ENCODE measurements at places on chromosomes 1 and 21.
A peak's percentile ranks its signal among the peaks of the same experiment; 100 is the strongest.

DNA sequence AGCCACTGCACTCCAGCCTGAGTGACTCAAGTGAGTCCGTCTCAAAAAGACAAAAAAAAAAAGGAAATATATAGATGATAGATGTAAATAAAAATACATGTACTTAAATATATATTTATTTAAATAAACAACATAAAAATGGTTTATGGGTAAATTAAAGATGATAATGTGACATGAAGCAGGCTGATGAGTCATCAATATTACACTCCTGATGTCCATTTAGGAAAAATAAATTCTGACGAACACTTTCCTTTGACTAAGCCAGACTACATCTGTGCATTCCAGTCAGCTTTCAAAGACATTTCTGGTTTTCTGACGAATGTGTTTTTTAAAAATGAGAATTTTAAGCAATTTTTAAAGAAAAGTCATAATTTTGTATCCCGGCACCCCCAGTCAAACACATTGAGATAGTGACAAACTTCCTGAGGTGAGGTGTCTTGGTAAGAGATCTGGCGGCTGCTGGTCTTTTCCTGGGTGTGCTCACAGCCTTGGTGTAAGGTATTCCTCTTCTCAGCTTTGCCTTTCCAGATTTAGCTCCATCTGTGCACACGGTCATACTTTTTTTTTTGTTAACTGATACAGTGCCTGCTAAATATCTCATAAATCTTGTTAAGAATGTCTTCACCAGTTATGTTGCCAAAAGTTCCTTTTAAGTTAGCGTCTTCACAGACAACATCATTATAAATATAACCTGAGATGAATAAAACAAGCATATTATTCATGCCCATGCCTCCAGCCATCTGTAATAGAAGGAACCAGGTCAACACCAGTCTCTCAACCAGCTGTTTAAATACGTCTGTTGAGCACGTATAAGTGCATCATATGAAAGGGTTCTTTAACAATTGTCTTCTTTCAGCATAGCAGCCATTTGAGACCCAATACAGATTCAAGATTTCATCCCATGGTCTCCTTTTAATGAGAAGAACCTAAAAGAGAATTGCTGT, 214.5 kb upstream of the PLD5 start:
- no peak for DNase-seq

DNA sequence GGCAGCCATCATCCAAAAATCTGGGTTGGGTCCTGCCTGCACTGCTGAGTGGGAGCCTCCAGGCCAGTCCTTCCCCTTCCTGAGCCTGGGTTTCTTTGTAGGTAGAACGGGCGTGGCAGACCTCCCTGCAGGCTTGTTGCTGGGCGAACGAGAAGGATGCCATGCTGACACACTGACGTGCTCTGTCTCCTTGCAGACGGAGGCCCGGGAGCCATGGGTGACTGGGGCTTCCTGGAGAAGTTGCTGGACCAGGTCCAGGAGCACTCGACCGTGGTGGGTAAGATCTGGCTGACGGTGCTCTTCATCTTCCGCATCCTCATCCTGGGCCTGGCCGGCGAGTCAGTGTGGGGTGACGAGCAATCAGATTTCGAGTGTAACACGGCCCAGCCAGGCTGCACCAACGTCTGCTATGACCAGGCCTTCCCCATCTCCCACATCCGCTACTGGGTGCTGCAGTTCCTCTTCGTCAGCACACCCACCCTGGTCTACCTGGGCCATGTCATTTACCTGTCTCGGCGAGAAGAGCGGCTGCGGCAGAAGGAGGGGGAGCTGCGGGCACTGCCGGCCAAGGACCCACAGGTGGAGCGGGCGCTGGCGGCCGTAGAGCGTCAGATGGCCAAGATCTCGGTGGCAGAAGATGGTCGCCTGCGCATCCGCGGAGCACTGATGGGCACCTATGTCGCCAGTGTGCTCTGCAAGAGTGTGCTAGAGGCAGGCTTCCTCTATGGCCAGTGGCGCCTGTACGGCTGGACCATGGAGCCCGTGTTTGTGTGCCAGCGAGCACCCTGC, 1.4 kb downstream of the GJA4 start:
- no peak for DNase-seq

GRCh38 chr1:56561227-56562019, 17.9 kb downstream of the PLPP3 start:
- DNase-seq, result no peak

GRCh38 chr1:87393445-87394085, 64.9 kb downstream of the LMO4 start:
- DNase-seq, result no peak

DNA sequence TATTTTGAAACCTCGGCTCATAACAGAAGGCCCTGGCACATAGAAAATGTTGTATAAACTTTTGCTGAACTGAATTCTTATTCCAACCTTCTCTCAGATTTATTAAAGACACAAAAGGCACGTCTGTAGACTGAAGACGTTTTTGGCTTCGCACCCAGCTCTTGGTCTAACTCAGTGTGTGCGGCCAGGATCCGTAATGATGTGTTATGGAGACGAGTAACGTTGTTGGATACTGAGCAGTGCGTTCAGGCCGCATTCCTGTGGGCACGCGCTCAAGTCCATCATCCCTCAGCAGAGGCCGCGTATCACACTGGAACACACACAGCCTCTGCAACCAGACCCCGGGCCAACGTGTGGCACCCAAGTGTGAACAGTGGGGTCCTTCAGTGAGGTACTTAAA, 154.8 kb upstream of the RAB4A start:
- no peak for DNase-seq

GRCh38 chr1:154943649-154944400, 7.3 kb upstream of the PMVK start:
- peak; percentile 37 for DNase-seq

GRCh38 chr1:178010674-178011464, 41.0 kb upstream of the SEC16B start:
- DNase-seq, result no peak

GRCh38 chr21:23939369-23940065, 1667.8 kb downstream of the MRPL39 start:
- no peak for DNase-seq

- DNase-seq, result no peak
These were observed 41.5 kb downstream of the LRRC53 start for GRCh38 chr1:74470936-74471335.

DNA sequence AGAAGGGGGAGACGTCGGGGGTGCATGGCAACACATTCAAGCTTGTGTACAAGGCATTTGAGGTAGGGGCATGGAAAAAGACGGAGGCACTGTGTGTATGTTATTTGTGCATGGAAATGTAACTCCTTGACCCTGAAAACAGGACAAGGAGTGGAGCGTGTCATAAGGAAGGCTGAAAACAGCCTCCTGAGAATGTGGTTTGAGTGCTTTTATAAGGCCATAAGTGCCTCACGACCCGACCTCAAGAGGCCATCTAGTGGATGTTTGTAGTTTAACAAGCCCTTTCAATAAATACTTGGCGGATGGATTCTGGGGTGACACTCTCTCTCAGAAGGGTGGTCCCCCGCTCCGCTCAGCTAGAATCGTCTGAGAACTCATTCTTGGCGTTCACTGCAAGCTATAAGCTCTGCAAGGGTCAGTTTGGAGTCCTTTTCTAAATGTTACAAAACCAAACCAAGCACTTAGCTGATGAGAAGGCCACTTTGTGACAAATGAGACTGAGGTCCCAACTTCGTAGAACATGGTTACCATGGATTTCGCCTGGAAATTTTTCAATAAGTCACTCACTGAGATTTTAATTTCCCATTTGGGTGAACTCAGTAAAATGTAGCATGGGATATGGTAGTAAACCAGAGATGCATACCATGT, 38.8 kb upstream of the CLCA4 start:
- DNase-seq, result no peak

GRCh38 chr1:151852733-151853132, 779 bp downstream of the THEM5 start:
- no peak for DNase-seq

- peak; percentile 29 for DNase-seq
These were observed 2.7 kb downstream of the IL10RB start for GRCh38 chr21:33268737-33269441.

DNA sequence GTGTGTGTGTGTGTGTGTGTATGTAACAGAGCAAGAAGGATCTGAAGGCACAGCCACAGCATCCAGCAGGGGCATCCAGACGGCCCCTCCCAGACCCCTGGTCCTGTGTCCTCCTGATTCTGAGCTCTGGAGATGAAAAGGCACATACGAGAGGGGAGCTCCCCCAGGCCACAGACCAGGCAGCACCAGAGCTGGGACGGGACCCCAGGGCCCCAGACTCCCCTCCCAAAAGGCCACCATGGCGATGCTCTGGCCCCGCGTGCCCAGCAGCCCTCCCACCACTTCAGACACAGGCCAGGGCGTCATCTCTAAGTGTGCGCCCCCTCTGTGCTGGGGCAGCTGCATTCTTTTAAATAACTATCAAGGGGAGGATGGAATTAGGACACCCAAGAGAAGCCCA, 245.8 kb downstream of the MATN1 start:
- no peak for DNase-seq

DNA sequence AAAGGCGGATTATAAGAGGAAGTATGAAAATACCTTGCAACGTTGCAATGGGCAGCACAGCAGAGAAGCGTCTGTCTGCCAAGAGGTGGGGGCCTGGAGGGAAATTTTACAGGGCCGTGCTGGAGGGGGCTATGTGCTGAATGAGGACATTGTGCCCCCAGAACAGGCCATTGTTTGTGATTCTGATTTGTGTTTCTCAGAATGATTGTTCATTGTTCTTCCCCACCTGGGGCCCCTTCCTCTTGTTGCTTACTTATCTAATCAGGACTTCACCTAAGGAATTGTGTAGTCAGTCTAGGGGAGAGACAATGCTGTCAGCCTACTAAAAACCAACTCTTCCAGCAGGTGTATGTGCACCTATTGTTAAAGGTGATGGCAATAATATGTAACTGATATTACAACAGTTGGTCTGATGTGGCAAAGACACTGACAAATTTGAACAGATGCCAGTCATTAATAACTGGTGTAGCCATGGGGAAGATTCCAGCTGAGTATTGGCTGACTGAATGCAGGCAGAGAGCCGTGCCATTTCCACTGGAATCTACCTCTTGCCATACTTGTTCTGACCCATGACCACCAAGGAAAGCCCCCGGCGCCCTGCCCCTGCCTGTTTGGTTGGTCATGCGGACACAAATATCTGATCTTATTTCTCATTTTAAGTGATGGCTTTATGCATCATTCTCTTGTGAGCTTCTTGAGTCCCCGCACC, 45.2 kb upstream of the PSEN2 start:
- DNase-seq, result no peak

- DNase-seq, result no peak
These were observed 161.0 kb upstream of the BEND5 start for GRCh38 chr1:48937732-48938131.

GRCh38 chr1:52601519-52601918, 652 bp upstream of the GPX7 start:
- no peak for DNase-seq

- peak; percentile 73 for DNase-seq
These were observed 25.1 kb upstream of the TMEM222 start for GRCh38 chr1:27296773-27297291.

- no peak for DNase-seq
These were observed 354.1 kb downstream of the SMYD3 start for GRCh38 chr1:246152986-246153431.
